ENCODE measurements at places on chromosomes 3 and 15.
A peak's percentile ranks its signal among the peaks of the same experiment; 100 is the strongest.

DNA sequence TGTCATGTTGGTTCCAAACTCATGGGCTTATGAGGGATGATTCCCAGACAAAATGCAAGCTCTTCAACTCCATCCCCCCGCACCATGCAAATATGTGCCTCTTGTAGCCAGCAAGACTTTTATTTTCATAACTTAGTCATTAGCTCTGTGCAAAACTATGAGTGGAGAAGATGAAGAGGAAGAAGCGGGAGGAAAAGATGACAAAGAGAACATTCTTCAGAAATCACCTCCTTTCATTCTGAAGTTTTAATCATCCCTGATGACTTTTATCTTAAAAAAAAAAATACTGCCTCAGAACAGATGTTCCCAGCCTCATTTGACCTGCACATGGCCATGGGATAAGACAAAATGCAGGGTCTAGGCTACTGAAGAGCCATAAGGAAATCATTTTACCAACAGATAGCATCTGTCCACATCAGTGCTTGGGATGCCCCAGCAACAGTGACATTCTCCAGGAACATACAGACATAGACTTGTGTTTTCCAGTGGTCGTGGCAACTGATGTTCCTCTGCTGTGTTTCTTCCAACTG, 145.5 kb downstream of the WNT5A start:
- no peak for DNase-seq

DNA sequence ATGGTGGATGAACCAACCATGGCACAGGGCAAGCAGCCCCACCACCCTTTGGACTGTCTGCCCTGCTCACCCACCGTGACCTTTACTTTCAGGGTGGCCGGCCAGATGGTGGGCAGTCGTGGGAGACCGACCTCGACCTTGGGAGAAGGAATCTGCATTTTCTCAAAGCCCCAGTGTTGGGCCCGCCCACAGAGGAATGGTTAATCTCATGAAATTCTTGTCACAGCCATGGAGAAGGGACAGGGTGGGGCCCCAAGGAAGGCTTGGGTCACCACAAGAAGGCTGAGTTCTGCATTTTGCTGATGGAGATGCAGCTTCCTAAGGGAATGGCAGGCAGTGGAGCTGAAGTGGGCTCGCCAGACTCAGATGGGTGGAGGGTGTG, 2.9 kb downstream of the PLXND1 start:
- DNase-seq = peak; percentile 73

GRCh38 chr15:28106294-28107110, 7.4 kb upstream of the OCA2 start:
- no peak for DNase-seq

- DNase-seq = no peak
These were observed 11.4 kb upstream of the MEX3B start for GRCh38 chr15:82056958-82057823.

DNA sequence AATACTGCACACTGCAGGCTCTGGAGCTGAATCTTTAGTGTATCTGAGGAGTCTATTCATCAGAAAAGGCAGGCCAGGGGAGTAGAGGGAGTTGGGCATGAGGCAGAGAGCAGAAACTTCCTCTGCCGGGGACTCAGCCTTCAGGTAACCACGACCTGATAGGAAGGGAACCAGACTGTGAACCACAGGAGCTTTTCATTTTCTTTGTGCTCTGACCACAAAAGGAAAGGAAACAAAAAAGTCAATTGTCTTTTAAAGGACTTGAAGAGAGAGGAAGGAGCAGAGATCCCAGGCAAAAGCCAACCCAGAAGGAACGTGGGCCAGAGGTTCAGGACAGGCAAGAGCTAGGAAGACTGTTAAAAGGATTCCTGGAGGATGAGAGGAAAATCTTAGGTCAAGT, 573.3 kb downstream of the EPHB1 start:
- DNase-seq = no peak

DNA sequence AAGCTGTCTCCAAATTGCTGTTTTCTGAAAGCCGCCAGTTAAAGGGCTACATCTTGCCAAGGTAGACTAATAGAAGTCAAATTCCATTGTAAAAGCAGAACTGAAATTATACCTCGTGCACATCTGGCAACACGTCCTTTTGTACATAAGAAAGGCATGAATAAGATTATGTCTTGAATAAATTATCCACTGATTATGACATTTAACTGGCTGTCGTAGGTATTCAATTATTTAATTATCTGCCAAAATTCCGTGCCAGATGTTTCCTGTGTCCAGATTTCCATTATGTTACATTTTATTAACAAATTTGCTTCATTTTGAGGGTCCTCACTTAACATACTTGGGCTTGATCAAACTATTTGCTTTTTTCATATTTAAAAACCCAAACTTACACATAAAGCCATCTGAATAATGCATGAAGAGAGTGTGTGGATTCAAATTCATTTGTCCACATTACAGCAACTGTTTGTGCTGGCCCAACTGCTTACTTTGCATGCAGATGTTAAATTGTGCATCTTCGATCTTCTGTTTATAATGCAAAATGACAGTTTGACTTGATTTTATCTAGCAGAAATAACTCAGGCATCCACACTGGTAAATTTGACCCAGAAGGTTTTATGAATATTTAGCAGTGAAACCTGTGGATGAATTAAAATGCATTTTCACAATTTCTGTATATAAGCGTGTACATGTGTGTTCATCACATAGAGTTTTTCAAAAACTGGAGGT, 701.5 kb downstream of the ZNF385D start:
- no peak for DNase-seq

DNA sequence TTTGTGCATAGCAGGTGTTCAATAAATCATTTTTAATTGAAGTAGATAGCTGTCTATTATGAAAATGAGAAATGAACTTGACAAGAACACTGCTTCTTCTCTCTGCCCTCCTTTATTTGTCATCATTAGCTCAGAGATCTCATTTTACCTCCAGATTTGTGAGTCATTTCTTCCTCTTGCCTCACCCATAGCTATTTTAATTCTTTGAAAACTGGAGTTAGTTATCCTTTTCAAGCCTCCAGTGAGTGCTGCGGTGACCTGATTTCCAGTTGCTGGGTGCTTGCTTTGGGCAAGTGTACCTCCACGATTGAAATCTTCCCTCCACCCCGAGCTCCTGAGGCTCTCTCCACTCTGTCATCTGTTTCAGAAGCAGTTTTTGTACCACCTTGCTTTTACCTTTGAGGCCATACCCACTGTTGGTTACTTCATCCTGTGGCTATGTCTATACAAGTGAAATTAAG, 114.6 kb downstream of the NFKBIZ start:
- DNase-seq = peak; percentile 78

DNA sequence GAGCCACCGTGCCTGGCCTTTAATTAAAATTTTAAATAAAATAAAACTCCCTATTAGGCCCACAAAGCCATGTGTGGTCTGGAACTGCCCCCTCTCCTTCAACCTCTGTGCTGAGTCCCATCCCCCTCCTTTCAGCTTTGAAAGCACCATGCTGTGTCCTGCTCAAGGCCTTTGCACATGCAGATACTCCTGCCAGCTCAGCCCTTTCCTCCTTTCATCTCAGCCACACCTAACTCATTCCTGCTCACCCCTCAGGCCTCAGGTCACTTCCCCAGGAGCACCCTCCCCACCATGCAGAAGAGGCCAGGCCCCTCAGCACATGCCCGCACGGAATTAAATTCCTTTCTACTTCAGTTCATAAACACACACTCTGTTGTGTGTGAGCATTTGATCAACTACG, 28.1 kb downstream of the ATRIP start:
- DNase-seq = no peak

DNA sequence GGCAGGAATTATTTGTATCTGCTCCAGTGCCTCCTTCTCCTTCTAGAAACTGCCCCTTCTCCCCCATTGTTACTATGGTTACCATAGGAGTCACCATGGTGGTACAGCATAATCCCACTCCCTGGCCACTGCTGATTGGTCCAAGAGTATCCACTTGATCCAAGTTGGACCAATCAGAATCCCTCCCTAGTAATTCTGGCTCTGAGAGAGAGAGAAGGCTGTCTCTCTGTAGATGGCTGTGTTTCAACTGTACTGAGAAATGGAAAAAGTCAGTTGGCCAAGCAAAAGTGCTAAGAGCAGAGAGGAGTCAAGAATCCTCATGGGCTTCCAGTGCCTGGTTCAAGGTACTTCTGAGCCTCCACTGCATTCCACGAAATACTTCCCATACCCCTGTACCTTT, 120.6 kb upstream of the SPATA12 start:
- no peak for DNase-seq

- DNase-seq = peak; percentile 6
These were observed 57.8 kb downstream of the MAP3K13 start for GRCh38 chr3:185420762-185421161.
